NCI-H1092 (cell line): ENCODE measurements at places on chromosomes 7 and 10.

- DNase-seq, result peak; percentile 57
These were observed 973.5 kb downstream of the ANKRD7 start for GRCh38 chr7:119197877-119198527.

GRCh38 chr7:7569615-7570014 lies 2.9 kb downstream of the MIOS start:
- no peak for DNase-seq

DNA sequence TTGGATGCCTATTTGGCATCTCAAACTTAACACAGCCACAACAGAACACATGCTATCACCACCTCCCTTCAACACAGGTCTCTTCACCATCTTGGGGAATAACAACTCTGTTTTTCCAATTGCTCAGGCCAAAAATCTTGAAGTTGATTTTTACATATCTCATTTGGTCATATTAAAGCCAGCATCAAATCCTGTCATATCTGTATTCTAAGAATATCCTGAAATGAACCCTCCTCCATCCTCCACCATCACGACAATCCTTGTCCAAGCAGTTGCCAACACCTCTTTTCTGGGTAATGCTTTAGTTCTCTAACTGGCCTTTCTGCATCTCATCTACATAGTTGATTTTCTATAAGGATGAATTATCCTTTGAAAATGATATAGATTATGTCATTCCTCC lies 168.7 kb downstream of the GPR37 start:
- DNase-seq, result no peak

GRCh38 chr7:91019686-91020385 lies 244.4 kb upstream of the FZD1 start:
- DNase-seq, result no peak

DNA sequence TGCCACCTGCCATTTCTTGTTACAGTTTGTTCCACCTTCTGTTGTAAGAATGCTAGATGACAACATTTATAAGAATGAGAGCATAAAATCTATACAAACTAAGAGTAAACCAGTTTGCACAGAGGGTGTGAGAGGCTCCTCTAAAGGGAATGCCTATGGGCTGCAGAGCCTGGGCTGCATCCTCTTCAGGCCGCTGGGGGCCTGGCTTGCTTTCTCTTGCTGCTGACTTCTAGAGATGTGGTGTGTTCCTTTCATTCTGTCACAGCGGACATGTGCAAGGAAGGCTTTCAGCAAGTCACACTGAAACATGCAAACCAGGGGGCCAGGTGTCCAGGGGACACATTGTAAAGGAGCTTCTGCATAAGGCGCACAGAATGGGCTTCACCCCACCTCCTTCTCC lies 7.1 kb upstream of the ATP6V1F start:
- no peak for DNase-seq

GRCh38 chr7:95963446-95963990 lies 191.2 kb downstream of the DYNC1I1 start:
- DNase-seq, result no peak

DNA sequence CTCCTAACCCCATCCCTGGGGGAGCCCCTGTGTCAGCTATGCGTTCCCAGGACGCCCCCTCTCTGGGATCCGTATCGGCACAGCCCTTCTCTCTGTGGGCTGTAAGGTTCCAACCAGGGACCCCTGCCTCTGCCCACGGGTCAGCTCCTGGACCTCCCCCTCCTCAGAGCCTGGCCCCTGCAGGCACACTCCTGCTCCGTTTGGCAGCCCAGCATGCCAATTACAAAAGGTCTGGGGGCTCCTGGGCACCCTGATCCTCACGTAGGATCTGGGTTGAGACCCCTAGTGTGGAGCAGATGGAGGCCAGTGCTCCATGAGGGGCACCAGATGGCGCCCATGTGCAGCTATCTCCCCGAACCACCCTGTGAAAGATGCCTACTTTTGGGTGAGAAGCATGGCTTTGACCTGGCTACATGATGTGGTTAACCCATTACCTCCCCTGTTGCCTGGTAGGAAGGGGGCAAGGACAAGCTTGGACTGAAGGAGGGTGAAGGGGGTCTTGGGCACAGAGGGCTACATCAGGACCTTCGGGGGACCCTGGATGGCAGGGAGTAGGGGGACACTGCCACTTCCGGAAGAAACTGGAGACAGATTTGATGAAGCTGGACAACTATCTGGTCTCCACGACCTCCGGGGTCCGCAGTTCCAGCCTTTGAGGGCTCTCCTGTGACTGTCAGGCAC lies 9.0 kb downstream of the TACR2 start:
- DNase-seq, result no peak

GRCh38 chr10:123011987-123012386 lies 3.2 kb downstream of the ACADSB start:
- DNase-seq, result no peak
